ENCODE measurements at places on chromosomes 4 and X.
A peak's percentile ranks its signal among the peaks of the same experiment; 100 is the strongest.

GRCh38 chr4:80876810-80877209, 153.7 kb upstream of the BMP3 start:
- no peak for DNase-seq

- no peak for DNase-seq
These were observed 168.5 kb upstream of the MXRA5 start for GRCh38 chrX:3514996-3515395.

- no peak for DNase-seq
These were observed 154.6 kb downstream of the GUCY2F start for GRCh38 chrX:109327251-109327650.

DNA sequence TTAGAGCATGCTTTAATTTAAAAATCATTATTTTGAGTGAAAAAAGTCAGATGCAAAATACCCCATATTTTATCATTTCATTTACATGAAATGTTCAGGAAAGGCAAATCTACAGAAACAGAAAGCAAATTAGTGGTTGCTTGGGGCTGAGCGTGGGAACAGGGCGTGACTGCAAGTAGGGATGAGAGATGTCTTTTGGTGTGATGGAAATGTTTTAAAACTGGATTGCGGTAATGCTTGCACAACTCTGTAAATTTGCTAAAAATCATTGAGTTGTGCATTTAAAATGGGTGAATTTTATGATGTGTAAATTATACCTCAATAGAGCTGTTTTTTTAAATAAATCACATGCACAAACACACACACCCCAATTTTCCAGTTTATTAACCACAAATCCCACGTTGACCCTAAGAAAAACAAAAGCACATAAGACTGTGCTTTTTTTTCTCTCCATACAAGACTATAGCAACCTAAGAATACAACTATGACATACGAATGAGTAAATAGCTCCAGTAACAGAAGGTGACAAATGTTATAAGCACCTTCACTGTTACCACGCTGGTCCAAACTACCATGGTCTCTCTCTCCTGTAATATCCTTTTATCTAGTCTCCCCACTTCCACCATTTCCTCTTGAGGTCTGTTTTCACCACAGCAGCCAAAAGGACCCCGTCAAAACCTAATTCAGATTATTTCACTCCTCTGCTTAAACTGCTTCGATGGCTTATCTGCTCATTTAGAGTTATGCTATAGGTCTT, 37.2 kb downstream of the FRMD7 start:
- DNase-seq, result no peak

GRCh38 chrX:84144281-84144680, 43.7 kb downstream of the RPS6KA6 start:
- no peak for DNase-seq

- peak; percentile 42 for DNase-seq
These were observed 6.2 kb downstream of the TXK start for GRCh38 chr4:48127682-48128404.

- no peak for DNase-seq
These were observed 145.3 kb downstream of the MID1 start for GRCh38 chrX:10474913-10475568.

DNA sequence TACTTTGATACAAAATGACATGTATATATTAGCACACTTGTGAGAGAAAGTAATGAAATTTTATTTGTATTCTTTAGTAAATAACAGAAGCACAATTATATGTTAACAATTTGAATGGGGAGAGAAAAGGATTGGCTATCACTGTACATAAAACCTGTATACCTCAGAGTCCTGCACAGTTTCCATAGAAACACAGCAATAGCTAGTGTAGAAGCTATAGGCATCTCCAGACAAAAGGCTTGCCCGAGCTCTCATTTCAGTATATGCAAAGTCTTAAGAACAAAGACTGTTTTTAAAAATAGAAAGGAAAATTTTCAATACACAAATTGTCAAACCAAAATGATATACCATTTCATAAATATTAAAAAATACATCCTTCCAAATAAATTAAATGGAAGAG, 38.5 kb downstream of the GPM6A start:
- DNase-seq, result no peak

- DNase-seq, result no peak
These were observed 92.3 kb upstream of the QRFPR start for GRCh38 chr4:121472937-121473721.

- DNase-seq, result peak; percentile 7
These were observed 72.5 kb downstream of the RAPGEF2 start for GRCh38 chr4:159175085-159175988.

DNA sequence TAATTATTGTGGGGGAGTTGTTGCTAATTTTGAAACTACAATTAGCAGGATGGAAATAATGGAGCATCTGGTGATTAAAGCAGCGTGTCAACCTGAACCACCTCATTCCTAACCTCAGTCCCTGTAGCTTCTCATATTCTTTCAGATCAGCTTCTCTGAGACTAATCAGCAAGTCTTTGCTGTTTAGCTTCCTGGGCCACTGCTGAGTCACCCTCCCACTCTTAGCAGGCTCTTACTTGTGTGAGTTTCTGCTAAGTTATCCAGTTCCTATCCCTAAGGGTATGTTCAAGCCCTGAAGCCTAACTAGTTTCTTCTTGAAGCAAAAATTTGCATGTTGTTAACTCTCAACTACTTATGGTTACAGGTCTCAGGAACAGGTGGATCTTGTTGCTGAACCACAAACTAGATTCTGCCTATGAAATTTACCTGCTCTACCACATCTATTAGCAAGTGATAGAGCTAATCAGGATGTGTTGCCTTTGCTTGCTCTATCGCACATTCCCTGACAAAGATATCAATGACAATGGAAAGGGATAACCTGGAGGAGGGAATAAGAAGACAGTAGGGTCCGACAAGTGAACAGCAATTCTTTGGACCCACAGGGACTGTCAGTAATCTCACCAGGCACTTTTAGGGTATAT, 134.2 kb downstream of the EIF4E start:
- no peak for DNase-seq

DNA sequence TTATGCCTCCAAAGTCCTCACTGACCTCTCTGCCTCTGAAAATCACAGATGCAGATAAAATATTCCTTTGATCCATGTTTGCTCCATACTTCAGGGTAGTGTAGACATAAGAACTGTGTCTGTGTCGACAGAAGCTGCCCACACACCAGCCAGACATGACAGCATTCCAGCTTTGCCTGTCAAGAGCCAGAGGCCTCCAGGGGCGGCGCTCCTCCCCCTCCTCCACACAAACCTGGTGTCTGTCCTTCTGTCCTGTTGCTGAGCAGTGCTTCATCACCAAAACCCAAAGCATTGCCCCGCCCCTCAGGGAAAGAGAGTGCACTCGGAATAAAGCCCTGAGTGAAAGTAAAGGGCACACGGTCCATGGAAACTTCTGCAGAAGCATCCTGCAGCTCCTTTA, 379.4 kb downstream of the FBXW7 start:
- DNase-seq, result no peak

GRCh38 chr4:188783606-188784160, 644.4 kb downstream of the TRIML1 start:
- no peak for DNase-seq

DNA sequence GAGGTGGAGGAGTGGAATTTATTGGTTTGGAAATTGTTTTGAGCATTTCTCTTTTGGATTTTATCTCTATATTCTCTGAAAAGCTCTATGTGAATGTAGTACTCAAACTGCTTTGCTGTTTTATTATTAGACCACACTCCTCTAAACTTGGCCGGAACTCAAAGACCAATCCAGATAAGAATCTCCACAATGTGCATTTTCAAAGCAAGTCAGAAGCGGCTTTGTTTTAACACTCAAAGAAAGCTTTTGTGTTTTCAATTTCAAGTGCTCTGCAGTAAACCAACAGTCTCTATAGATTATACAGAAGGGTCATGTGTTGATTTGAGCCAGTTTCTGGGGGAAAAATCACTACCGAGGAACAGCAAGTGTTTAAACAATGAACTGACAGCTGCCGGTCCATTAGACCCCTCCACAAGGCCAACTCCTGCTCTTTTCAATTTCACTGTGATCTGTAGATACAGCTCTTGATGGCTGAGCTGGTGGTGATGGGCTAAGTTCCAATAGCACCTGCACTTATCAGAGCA, 79.4 kb downstream of the FTHL17 start:
- DNase-seq, result no peak

DNA sequence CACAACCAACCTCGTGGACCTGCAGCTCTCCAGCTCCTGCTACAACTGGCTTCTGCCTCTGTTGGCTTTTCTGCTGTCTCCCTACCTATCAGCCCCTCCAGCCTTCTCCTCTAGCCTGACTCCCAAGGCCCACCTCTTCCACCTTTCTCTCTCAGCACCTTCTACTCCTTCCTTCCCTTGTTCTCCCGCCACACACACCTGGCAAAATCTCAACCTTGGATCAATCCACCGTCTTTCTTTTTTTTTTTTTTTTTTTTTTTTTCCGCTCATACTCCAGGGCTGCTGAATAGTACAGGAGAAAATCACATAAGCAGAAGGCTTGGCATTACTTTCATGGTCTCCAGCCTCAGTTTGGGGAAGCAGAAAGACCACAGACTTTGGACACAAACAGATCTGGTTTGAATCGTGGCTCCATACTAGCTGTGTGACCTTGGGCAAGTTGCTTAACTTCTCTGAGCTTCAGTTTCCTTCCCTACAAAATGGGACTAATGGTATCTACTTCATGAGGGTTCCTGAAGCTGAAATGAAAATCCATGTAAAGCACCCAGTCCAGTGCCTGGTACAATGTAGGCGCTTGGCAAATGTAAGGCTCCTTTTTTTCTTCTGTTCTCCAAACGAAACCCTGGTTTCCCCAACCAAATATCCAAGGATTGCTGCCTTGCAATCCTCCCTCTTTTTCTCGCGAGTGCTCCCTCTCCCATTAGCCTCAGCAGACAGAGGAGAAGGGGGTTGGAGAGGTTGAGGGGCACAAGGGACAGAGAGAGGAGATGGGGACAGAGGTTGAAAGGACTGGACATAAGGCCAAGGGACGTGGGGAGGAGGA, 1.7 kb downstream of the FGD1 start:
- no peak for DNase-seq

DNA sequence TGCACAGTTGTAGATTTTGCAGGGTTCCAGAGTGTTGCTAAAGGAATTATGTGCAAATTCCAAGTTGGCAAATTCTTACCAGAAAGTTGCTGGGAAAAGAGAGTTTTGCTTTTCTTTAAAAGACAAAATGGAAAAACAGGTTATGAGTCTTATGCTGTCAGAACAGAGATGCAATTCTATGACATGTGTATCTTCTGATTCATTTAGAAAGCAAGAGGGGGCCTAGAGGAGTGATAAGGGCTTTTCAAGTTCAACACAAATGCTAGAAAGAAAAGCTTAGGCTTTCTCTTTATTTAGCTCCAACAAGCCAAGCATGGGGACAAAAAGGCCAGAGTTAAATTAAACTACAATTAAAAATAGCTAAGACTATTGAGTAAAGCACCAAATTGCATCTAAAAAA, 72.4 kb upstream of the GATB start:
- DNase-seq, result no peak

GRCh38 chr4:25308306-25308705, 4.3 kb upstream of the ZCCHC4 start:
- no peak for DNase-seq

DNA sequence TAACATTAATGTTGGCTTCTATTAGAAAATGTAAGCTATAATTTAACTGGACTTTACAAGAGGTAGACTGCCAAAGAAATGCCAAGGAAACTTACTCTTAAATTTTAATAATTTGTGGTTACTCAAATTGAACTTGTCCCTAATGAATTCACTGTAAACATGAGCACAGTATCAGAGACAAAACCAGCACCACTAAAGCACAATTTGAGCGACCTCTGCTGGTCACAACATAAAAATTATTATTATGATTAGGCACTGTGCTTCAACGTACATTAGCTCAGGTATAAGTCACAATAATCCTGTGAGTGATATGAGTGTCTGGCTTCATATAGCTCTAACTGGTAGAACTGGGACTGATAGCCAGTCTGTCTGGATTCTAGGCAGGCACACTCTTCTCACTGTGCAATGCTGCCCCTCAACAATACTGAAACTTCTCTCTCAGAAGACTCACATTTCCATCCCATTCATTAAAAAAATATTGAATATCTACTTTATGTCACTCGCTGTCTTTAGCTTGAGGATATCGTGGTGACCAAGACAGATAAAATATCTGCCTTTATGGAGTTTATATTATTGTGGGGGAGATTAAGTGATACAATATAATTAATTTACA, 8.0 kb downstream of the NUDT6 start:
- DNase-seq, result no peak

GRCh38 chr4:16894406-16894805, 4.0 kb downstream of the LDB2 start:
- no peak for DNase-seq

- no peak for DNase-seq
These were observed 602.5 kb downstream of the TMA16 start for GRCh38 chr4:164096766-164097518.

- DNase-seq, result no peak
These were observed 12.2 kb downstream of the FAM149A start for GRCh38 chr4:186116697-186117096.

- no peak for DNase-seq
These were observed 307.0 kb upstream of the CPEB2 start for GRCh38 chr4:14695095-14695845.

- no peak for DNase-seq
These were observed 6.4 kb downstream of the SLC25A6 start for GRCh38 chrX:1385253-1386223.

Data from activated CD8-positive, alpha-beta memory T cell treated with anti-CD3 and anti-CD28 coated beads for 1 hour (primary cell).